ENCODE measurements at places on chromosomes 11 and 22. TPM values are rescaled to one million over a fixed set of nuclear protein-coding genes. Genes with fewer than 3 reads are reported as not detected.

- DNase-seq: no peak
Measured at GRCh38 chr11:93081694-93082093, 112.2 kb downstream of the MTNR1B start.

GRCh38 chr11:31820438-31820818 is 9.3 kb upstream of the PAX6 start:
- DNase-seq: no peak

Gene IL18BP
- 26.8 TPM for total RNA-seq

- DNase-seq: no peak
Measured at GRCh38 chr11:65127473-65128181, 5.5 kb downstream of the MRPL49 start.

DNA sequence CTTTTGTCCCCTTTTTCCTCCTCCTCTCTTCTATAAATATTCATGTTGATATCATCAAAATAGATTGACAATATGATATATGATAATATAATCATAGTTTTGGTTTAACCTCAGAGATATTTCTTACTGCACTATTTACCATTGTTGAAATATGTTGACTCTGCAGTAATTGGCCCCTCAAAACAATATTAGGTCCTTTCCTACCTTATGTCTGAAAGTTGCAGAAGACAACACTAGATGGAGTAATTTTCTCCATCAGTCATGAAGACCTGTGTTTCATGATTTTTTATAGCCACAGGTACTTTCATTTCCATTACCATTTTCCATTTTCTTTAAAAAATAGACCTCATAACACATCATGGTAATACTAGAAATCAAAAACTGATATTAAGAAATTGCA is 284.4 kb downstream of the LUZP2 start:
- no peak for DNase-seq

DNA sequence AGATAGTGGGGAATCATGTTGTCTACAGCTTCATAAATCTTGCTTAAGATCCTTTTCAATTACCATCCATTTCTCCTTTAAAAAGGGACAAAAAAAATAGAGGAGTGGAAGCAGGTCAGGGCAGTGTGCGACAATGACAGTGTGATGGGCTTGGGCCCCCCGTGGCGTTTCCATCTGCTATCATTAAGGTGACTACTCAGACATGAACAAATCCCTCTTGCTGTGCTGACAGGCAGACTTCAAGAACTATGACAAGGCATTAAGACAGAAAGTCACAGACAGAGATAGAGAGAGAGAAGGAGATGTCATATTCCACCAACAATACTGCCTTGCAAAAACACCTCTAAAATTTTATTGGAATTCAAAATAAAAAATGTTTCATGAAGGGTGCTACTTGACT is 263.2 kb downstream of the DCDC1 start:
- DNase-seq: no peak

Data from activated B cell treated with CpG ODN at 0.5 μM for 24 hours (primary cell).